ENCODE measurements at places on chromosomes 6 and 20.

GRCh38 chr6:22068561-22069305 lies 228.1 kb downstream of the PRL start:
- H3K27ac ChIP-seq = no peak overlapping the region
- H3K36me3 ChIP-seq = no peaks in the 10 kb centered on the region
- H3K27me3 ChIP-seq = no peaks in the 10 kb centered on the region
- H3K4me1 ChIP-seq = no peaks in the 10 kb centered on the region
- no peak overlapping the region for H3K4me3 ChIP-seq

DNA sequence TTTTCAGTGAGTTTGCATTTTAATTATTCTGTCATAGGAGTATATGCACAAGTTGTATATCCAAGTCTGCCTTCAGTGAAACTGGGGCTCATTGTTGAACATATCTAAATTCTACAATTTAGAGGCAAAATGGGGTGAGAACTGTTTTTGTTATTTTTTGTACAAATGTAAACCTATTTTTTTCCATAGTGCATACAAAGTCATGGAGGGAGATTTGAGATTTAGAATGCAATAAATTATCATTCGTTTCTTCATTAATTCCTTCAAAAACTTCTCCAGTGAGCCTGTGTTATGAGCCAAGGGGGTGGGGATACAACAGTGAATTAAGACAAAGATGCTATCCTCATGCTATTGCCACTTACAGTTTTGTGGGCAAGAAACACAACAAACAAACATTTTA lies 29.8 kb upstream of the RHAG start:
- H3K36me3 ChIP-seq = no peaks in the 10 kb centered on the region
- H3K27ac ChIP-seq = no peak overlapping the region
- no peaks in the 10 kb centered on the region for H3K4me1 ChIP-seq
- H3K4me3 ChIP-seq = no peak overlapping the region

GRCh38 chr20:40323361-40323794 lies 365.7 kb downstream of the MAFB start:
- no peaks in the 10 kb centered on the region for H3K4me1 ChIP-seq
- no peak overlapping the region for H3K27ac ChIP-seq
- no peak overlapping the region for H3K4me3 ChIP-seq
- no peak for DNase-seq

DNA sequence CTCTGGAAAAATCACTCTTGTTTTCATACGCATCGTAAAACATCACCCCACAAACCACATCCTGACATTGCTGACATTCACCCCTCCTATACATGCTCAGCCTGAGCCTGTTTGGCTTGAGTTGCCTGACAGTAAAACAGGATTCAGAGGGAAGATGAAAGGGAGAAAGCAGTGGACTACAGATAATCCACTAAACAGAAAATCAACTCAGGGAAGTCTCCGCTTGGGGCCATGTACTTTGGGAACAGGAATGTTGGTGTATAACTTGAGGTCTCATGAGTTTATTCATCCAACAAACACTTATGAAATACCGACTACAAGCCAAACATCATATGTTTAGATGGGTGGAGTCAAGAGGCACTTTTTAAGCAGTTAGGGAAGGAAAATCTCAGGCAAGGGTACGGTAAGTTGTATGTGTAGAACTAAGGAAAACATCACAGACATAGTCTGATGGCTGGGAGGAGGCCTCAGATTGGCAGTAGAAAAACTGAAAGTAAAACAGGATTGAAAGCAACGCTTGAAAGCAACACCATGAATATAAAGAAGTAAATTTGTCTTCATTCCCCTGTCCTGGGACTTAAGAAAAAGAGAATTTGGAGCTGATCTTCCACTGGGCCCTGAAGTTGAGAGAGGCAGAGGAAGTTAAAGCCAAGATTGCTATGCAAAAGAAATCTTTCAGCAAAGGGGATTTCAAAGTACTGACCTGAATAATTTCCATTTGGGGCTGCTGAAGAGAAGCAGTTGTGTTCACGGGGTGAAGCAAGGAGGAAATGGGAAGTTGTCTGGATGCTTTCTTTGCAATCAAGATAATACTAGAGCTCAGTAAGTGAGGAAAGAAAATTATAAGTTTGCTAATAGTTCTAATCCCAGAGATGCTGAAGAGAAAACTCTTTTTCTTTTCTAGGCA lies 28.8 kb downstream of the PDE7B start:
- H3K4me1 ChIP-seq = no peaks in the 10 kb centered on the region
- no peaks in the 10 kb centered on the region for H3K36me3 ChIP-seq
- no peaks in the 10 kb centered on the region for H3K27me3 ChIP-seq
- H3K4me3 ChIP-seq = no peak overlapping the region
- H3K27ac ChIP-seq = peak overlapping the region; percentile 68

- H3K4me3 ChIP-seq = no peak overlapping the region
- H3K27ac ChIP-seq = no peak overlapping the region
- H3K27me3 ChIP-seq = no peaks in the 10 kb centered on the region
- no peak for DNase-seq
- H3K4me1 ChIP-seq = peaks cover 2% of the 10 kb centered on the region
Observed at GRCh38 chr6:39961178-39961577, 26.9 kb upstream of the MOCS1 start.

- H3K4me3 ChIP-seq = no peak overlapping the region
- H3K27ac ChIP-seq = peak overlapping the region; percentile 83
- H3K27me3 ChIP-seq = no peaks in the 10 kb centered on the region
- H3K36me3 ChIP-seq = no peaks in the 10 kb centered on the region
Observed at GRCh38 chr6:13453771-13454251, 33.6 kb downstream of the GFOD1 start.

DNA sequence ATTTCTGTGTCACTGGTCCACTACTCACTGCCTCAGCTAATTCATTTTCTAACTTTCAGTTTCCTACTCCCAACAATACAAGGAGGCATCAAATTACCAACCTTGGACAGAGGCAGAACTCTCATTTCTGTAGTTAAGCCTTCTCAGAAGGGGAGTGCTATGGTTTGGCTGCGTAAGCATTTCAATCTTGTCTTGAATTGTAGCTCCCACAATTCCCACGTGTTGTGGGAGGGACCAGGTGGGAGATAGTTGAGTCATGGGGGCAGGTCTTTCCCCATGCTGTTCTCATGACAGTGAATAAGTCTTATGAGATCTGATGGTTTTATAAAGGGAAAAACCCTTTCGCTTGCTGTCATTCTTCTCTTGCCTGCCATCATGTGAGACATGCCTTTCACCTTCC lies 22.9 kb downstream of the HLA-DRA start:
- H3K4me1 ChIP-seq = no peaks in the 10 kb centered on the region
- H3K4me3 ChIP-seq = no peak overlapping the region
- H3K27me3 ChIP-seq = peaks cover 4% of the 10 kb centered on the region

DNA sequence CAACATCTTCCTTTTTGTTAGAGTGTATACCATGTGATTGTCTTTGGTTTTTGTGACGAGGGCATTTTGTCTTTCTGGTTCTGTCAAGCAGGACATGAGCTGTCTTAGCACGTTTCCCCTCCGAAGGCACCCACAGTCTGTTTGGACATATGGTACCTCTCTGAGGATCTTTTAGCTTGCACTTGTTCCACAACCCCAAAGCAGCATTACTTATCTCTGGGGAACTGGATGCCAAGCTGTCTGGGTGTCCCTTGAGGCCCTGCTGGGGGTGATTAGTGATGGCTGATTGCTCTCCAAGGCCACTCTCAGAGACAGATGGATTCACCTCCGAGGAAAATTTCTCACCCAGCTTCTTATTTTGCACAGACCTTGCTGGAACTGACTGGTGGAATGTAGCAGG lies 445.0 kb upstream of the CHD6 start:
- no peak for DNase-seq
- no peaks in the 10 kb centered on the region for H3K36me3 ChIP-seq
- no peak overlapping the region for H3K4me3 ChIP-seq
- no peaks in the 10 kb centered on the region for H3K4me1 ChIP-seq
- H3K27me3 ChIP-seq = no peaks in the 10 kb centered on the region

- H3K36me3 ChIP-seq = no peaks in the 10 kb centered on the region
- no peak overlapping the region for H3K4me3 ChIP-seq
- no peak overlapping the region for H3K27ac ChIP-seq
- no peaks in the 10 kb centered on the region for H3K27me3 ChIP-seq
Observed at GRCh38 chr20:50504231-50504823, 5.9 kb upstream of the PTPN1 start.

DNA sequence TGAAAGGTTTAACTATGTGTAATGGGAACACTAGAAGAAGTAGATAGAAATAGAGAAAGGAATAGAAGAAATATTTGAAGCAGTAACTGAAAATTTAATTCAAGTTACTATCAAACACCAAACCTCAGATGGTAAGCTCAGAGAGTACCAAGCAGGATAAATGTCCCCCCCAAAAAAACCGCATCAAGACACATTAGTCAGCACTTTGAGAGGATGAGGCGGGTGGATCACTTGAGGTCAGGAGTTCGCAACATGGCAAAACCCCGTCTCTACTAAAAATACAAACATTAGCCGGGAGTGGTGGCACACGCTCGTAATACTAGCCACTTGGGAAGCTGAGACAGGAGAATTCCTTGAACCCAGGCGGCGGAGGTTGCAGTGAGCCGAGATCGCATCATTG lies 253.1 kb downstream of the C6orf118 start:
- no peaks in the 10 kb centered on the region for H3K27me3 ChIP-seq
- H3K4me1 ChIP-seq = no peaks in the 10 kb centered on the region
- H3K4me3 ChIP-seq = no peak overlapping the region
- no peak for DNase-seq
- H3K36me3 ChIP-seq = no peaks in the 10 kb centered on the region
- H3K27ac ChIP-seq = no peak overlapping the region

DNA sequence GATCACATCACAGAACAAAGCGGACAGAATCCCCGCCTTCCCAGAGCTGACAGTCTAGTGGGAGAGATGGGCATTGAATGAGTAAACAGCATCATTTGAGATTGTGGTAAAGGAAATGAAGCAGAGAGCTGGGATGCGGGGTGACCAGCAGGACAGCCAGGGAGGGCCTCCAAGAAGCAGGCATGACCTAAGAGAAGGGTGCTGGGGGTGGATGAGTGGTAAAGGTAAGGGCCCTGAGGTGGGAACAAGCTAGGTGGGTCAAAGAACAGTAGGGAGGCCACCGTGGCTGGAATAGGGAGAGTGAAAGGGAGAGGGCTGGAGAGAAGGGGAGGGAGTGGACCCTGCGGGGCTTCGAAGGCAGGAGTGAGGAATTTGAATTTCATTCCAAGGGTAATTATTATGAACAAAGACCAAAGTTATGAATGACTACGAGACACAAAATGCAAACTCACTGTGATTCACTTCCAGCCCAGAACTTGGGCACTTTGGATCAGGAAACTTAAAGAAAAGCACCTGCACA lies 61.4 kb downstream of the CEBPB start:
- H3K36me3 ChIP-seq = no peaks in the 10 kb centered on the region
- no peaks in the 10 kb centered on the region for H3K4me1 ChIP-seq
- no peak overlapping the region for H3K4me3 ChIP-seq
- DNase-seq = no peak
- H3K27ac ChIP-seq = no peak overlapping the region

DNA sequence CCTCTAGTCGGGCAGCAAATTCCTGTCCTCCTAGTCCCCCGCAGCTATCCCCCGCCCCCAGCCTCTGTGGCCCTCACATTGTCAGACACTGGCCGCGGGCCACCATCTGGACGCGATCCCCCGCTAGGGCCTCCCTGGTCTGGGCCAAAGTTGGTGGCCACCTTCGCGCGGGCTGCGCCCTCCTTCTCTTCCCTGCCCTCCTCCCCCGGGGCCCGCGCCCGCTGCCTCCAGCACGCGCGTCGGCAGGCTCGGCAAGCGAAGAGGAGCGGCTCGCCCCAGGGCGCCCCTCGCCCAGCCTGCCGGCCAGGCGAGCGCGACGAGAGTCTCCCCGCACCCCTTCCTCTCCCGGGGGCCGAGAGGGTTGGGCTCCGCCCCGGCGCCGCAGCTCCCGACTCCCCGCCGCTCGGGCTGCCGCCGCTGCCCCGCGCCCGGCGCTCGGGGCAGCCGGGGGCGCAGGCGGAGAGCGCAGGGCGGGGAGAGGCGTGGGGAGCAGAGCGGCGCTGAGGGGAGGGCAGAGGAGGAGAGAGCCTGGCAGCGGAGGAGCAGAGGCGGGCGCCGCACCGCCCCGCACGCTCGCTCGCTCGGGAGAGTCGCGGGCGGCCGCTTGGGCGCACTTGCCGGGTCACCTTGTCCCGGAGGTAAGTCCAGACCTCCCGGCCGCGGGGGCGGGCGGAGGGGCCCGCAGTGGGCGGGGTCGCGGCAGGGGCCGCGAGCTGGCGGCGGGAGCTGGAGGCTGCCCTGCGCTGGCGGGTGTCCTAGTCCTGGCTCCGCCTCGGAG lies at the start of gene SYNDIG1:
Gene SYNDIG1, plus strand, starts transcription at position 514 of the 778 bp plus-strand sequence. CDS start 73,469 bp downstream, outside the sequence.
- no peak within 1 kb of the TSS for H3K27ac ChIP-seq
- peaks cover 39% of the 10 kb centered on the region for H3K27me3 ChIP-seq
- peak within 1 kb of the TSS; percentile 16 for H3K4me3 ChIP-seq
- no peaks in the 10 kb centered on the region for H3K36me3 ChIP-seq
- DNase-seq = no peak

DNA sequence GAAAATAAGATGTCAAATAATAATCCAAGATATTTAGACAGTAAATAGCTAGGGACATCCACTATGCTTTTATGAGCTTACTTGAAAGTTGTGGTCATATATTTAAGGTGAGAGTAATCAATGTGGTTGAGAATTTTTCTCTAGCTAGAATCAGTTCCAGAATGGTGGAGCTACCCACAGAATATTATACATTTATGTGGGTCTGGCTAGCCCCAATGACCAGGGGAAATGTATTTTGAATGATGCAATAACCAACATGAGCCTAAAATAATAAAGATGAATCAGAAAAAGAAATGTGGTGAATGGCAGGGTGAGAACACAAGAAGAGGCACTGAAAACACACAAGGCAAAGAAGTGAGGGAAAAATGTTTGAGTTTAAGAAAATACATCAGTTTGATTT lies 325.7 kb downstream of the TBC1D32 start:
- H3K27ac ChIP-seq = no peak overlapping the region
- H3K27me3 ChIP-seq = no peaks in the 10 kb centered on the region
- no peak for DNase-seq
- H3K4me1 ChIP-seq = no peaks in the 10 kb centered on the region

GRCh38 chr20:7155794-7156193 lies 388.3 kb downstream of the BMP2 start:
- H3K36me3 ChIP-seq = no peaks in the 10 kb centered on the region
- DNase-seq = no peak
- no peak overlapping the region for H3K4me3 ChIP-seq
- no peaks in the 10 kb centered on the region for H3K27me3 ChIP-seq

GRCh38 chr6:25027221-25027916 lies 91.6 kb upstream of the RIPOR2 start:
- no peaks in the 10 kb centered on the region for H3K4me1 ChIP-seq
- no peaks in the 10 kb centered on the region for H3K36me3 ChIP-seq
- DNase-seq = no peak

- H3K4me1 ChIP-seq = no peaks in the 10 kb centered on the region
- H3K4me3 ChIP-seq = no peak overlapping the region
- H3K36me3 ChIP-seq = no peaks in the 10 kb centered on the region
Observed at GRCh38 chr6:52253494-52253893, 9.2 kb upstream of the IL17F start.
